Activated CD4-positive, alpha-beta T cell treated with anti-CD3 and anti-CD28 coated beads for 24 hours (primary cell): ENCODE measurements at places on chromosomes 5 and 9.

DNA sequence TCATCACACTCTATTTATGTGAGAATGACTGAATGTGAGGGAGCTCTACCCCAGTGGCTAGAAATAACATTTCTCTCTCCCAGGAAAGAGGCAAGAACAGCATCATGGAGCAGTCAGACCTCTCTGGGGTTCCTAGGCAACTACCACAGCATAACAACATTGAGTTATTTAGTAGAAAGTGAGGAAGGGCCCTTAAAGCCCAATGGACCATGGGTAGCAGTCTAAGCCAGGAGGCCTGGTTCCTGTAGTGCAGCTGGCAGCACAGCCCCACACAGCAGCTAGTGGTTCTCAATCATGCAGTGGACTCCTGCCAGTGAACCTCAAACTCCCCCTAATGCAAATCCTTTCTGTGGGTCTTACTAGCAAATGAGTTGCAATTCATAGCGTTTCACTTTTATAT, 55.3 kb downstream of the SPEF2 start:
- no peak for DNase-seq

- DNase-seq: no peak
Measured at GRCh38 chr5:93755716-93756115, 14.3 kb upstream of the POU5F2 start.

DNA sequence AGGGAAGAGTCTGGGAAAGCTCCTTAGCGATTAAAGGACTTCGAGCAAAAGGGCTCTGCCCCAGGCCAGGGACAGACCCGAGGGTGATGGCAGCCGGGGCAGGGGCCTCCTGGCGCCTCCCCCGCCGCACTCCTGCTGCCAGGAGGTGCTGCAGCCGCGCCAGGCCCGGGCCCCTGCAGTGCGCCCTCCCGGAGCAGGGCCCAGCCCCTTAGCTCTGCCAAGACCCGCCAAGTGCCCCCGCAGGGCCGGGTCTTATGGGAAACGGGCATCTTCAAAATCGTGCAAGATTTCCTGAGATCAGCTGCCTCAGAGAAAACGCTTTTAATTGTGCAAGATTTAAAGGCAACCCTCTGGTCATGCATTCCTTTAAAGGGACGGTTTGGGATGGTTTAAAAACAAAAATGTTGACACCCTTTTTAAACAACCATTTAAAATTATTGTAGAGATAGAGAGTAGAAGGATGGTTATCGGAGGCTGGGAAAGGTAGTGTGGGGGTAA, 52.4 kb downstream of the CDC14B start:
- DNase-seq: no peak

- no peak for DNase-seq
Measured at GRCh38 chr9:107029146-107029545, 166.2 kb downstream of the ZNF462 start.

DNA sequence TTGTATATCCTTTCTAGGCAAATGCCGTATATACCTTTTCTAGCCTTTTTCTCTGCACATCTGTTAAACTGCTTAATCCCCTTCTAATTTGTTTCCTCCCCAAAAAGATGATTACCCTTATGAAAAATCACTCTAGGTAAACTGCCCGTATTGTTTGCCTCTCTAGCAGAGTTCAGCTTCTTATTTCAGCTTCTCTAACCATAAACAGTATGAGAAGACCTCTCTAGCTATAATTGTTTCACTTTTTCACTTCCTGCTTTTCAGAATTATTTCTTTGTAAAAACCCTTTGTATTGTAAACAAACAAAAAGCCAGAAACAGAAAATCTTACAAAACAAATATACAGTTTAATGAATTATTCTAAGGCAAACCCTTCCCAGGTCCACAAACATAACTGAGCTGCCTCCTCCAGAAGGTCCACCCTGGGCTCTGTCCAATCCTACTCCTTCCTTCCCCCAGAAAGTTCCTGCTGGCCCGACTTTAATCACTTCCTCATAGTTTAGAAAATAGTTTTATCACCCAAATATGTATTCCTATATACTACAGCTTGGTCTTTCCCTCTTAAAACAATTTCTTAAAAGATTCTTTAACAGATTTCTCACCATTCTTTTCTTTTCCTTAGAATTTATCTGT, 158.1 kb downstream of the FGF1 start:
- DNase-seq: no peak

- no peak for DNase-seq
Measured at GRCh38 chr5:167539747-167540146, 751.7 kb upstream of the WWC1 start.

DNA sequence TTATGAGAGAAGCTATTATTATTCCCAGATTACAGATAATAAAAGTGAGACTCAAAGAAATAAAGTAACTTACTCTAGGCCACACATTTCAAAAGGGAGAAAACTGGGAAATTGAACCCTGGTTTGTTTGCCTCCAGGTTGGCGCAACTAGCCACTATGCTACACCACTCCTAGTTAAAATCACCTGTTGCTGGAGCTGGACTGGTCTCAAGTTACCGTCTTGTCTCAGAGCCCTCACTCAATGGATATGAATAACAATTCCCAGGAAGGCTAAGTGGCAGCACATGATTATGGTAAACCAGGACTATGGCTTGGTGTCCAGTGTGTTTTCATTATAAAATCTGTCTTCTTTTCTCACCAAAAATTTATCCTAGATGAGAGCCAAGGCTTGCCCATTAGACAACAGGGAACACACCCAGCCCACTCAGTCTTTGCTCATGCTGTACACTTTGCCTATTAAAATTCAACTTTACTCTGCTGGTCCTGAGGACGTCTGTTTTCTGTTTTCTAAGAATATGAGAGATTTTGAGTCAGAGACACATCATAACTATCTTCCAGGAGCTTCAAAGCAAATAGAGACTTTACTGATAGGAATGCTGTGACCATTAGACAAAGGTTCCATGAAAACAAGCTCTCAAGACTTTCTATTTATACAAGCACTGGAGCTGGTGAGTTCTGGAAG, 58.1 kb downstream of the ADRB2 start:
- DNase-seq: no peak

- DNase-seq: no peak
Measured at GRCh38 chr5:137641148-137641547, 94.7 kb downstream of the KLHL3 start.

- no peak for DNase-seq
Measured at GRCh38 chr5:139660923-139661814, 13.0 kb downstream of the CXXC5 start.

- peak; percentile 68 for DNase-seq
Measured at GRCh38 chr5:177309351-177310191, 2.1 kb downstream of the MXD3 start.

DNA sequence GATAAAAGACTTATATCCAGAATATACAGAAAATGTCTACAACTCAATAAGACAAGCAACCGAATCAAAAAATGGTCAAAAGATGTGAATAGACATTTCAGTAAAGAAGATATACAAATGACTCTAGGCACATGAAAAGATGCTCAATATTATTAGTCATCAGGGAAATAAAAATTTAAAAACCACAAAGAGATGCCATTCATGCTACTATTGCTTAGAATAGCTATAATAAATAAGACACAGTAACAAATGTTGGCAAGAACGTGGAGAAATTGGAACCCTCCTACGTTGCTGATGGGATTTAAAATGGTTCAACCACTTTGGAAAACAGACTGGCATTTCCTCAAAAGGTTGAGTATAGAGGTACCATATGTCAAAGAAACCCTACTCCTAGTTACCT, 39.8 kb downstream of the POLK start:
- no peak for DNase-seq

DNA sequence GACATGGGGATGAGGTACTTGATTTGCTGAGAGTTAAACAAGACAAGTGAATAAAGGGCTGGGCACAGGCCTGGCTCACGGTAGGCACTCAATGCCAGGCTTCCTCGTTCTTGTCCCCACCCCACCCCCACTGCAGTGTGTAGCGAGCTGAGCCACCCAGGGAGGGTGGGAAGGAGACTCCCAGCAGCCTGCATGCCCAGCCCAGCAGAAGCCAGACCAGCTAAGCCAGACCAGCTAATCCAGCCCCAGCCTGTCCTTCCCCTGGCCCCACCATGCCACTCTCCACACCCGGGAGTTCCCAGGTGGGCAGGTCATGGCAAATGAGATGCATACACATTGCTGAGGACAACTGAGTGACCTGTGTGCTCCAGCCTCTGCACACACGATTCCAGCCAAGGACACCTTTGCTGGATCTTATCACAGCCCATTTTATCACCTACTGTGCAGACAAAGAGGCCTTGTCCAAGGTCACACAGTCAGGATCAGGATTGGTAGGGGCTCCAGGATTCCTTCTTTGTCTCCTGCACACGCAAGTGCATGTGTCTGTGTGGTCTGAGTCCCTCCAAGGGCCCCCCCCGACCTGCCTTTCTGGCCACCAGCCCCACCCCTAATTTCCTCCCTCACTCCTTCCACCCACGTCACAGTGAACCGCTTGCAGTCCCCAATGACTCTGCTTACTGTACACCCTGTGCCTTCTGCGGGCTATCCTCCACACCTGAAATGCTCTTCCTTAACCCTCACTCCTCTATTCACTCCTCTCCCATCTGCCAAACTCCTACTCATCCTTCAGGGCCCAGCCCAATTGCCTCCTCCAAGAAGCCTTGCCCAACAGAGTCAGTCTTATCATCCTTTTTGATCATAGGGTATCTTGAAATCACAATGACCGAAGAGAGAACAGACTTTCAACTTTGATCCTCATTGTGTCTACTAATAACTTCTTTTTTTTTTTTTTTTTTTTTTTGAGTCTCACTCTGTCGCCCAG, 26.6 kb downstream of the DUSP1 start:
- DNase-seq: no peak

DNA sequence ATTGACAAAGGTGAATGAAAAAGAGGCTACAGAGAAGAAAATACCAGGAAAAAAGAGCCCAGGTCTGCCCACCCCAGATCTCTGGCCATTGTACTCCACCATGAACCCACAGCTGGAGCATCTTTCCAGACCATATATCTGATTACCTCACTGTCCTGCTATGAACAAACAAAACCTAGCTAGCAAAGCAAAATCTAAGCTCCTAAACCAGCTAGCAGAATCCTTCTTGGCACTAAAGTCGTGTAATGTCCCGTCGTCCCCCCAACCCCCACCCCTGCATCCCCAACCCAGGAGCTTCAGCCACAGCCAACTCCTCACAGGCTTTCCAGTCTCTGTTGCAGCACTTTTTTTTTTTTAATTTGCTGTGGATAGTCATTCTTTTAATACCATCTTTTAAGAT, 2.5 kb downstream of the C1QTNF3 start:
- DNase-seq: no peak
